Activated T-helper 9 cell treated with anti-CD3 and anti-CD28 coated beads, Interleukin-2, amount 50 U/mL, for 16 hours (primary cell): ENCODE measurements at places on chromosomes 2 and 18.

DNA sequence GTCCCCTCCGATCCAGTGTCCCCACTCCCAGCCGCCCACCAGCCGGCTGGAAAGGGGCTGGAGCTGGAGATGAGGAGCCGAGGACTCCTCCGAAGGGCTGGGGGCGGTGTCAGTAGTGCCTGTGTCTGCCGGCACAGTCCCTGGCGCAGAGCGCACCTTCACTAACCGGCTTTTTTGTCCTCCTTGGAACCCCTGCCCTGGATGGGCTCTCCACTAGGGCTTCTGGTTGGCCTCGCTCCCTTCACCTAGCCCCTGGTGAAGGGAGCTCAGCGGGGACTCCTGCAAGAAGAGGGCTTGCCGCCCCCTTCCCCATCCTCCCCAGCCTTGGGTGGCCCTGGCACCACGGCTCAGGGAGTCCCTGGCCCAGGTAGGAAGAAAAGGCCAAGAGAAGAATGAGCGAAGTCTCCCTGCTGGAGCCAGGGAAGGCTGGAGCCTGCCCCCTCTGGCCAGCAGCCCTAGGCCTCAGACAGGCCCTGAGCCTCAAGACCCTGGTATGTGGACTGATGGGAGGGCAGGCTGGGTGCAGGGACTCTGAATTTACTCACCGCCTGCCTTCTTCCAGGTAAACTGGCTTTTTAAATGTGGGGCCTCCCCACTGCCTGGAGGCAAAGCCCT lies 570 bp upstream of the ECEL1 start:
- DNase-seq, result no peak

GRCh38 chr2:120737340-120738101 lies 1.9 kb downstream of the GLI2 start:
- DNase-seq, result no peak

GRCh38 chr2:241814393-241814642 lies 5.3 kb downstream of the NEU4 start:
- no peak for DNase-seq

- no peak for DNase-seq
These were observed 32.7 kb upstream of the ALKAL2 start for GRCh38 chr2:320561-320960.

DNA sequence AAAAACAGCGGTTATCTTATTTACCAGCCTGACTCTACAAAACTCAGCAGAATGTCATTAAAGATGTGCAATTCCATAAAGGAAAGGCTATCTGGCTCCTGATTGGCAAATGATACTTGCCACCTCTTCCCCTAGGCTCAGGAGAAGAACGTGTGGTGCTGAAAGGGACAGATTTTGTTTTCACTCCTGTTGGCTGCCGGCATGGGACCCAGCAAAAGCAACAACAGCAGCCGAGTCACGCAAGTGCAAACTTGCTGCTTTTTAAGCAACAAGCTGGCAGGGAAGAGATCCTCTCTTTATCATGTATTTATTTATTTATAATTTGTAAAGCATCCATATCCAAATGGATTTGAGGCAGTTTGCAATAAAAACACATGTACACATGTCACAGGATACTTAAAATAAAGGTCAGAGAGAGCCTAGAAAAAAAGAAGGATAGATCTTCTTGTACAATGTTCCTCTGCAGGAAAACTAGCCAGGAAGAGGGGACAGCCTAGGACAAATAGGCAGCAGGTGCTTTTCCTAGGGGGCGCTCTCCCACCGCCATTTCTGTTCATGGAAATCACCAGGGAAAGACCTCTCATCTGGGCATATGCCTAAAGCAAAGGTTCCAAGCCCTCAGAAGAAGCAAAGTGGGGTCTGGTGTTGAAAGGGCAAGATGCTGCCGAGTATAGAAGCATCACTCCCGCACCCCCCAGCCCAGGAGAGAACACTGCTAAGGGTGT lies 799.3 kb downstream of the BCL11A start:
- DNase-seq, result no peak

DNA sequence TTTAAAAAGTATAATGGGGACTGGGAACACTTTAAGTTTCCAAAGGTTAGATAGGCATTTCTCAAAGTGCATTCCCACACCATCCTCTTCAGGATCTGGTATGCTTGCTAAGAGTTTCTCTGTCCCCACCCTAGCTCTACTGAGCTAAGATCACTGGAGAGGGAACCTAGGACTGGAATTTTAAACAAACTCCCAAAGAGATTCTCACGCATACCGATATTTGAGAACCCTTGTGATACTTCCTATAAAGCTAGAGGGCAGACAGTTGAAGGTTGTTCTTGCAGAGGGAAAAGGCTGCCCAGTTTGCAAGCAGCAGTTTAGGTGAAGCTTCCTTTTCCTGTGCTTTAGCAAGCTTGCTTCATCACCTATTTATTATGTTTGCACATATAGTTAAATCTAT lies 3.6 kb downstream of the CNRIP1 start:
- DNase-seq, result no peak

- no peak for DNase-seq
These were observed 112.5 kb upstream of the CREB1 start for GRCh38 chr2:207417301-207417718.

GRCh38 chr2:225041851-225042799 lies at the start of gene DOCK10:
Gene DOCK10 (minus strand): TSS chr2:225042468. CDS start chr2:225042374, 94 bp downstream.
- DNase-seq, result peak; percentile 70

DNA sequence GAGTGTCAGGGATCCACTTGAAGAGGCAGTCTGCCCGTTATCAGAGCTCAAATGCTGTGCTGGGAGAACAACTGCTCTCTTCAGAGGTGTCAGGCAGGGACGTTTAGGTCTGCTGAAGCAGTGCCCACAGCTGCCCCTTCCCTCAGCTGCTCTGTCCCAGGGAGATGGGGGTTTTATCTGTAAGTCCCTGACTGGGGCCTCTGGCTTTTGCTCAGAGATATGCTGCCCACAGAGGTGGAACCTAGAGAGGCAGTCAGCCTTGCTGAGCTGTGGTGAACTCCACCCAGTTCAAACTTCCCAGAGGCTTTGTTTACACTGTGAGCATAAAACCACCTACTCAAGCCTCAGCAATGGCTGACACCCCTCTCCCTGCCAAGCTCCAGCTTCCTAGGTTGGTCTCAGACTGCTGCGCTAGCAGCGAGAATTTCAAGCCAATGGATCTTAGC lies 38.1 kb downstream of the PLEK start:
- DNase-seq, result no peak

DNA sequence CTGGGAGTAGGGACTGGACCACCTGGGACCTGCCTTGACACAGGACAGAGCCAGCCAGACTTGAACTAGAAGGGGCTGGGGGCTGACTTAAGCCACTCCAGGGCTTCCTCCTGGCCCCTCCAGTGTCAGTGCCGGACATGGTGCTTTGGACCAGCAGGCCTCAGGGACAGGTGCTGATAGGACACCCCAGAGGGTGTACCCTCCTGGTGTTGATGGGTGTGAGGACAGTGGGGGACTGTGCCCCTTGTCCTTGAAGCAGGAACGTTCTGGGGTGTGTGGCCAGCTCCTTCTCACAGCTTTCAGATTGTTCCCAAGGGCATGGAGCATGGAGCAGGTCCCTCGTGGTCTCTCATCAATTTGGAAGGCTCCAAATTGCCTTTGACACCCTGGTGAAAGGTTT lies 6.8 kb downstream of the MAL start:
- DNase-seq, result no peak

DNA sequence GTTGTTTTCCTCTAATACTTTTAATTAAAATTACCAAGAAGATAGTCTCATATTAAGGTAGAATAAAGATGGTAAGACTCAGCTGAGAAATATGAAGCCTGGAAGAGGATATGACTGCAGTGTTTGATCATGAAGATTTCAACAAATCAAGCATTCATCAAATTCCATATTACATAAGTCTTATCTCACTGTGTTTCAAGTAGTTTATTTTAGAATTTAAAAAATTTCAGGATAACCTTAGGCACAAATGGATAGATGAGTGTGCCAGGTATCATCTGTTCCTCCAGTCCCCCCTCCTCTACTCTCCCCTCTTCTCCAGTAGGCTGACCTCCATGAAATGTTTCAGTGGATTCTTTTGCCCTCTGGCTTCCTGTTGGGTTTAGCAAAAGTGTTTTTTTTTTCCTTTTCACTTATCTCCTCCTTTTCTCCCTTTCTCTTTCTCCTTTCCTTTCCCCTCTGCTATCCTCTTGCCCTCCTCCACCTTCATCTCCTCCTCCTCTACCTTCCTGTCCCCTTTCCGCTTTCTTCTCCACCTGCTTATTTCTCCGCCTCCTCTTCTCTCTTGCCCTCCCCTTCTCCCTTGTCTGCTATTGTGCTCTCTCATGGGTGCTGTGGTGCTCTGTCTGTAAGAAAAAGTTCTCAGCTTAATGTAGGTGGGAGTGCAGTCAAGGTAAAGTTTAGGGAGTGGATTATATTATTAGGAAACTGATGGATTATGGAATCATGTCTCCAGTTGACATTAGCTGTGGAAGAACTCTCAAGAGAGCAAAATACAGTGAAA lies 72.8 kb downstream of the ABI2 start:
- no peak for DNase-seq

DNA sequence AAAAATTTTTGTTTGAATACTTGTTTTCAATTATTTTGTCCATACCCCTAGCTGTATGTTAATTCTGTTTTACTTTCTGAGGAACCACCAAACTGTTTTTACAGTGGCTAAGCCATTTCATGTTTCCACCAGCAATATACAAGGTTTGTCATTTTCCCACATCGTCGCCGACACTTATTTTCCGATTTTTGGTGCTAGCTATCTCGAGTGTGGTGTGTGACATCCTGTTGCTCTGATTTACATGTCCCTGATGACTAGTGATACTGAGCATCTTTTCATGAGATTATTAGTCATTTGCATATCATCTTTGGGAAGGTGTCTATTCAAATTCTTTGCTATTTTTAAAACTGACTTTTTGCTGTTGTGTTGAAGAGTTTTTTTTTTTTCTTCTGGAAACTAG lies 7.2 kb upstream of the GPC1 start:
- DNase-seq, result no peak
